Gastroesophageal sphincter (tissue), 4 donors: ENCODE measurements at places on chromosomes 11 and 22. TPM values are rescaled to one million over a fixed set of nuclear protein-coding genes. Genes with fewer than 3 reads are reported as not detected.

GRCh38 chr22:20807315-20807752 lies 33.4 kb downstream of the SERPIND1 start:
- peak; percentile 39 for ATAC-seq

DNA sequence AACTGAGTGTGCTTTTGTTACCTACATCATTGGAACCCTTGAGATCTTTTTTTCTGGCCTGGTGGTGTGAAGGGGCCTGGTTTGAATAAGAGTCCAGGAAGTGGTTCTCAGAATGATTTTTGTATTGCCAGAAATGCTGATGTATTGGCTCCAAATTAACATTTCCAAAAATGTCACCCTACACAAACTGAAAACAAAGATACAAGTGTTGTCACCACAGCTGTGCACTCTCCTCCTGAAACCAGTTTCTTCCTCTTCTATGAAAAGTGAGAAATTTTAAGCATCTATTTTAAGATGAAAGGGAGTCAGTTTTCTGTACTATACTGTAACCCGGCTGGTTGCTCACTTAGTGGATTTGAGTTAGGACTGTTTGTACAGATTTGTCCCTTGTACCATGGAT lies 218.8 kb downstream of the PGR start:
- no peak for ATAC-seq

DNA sequence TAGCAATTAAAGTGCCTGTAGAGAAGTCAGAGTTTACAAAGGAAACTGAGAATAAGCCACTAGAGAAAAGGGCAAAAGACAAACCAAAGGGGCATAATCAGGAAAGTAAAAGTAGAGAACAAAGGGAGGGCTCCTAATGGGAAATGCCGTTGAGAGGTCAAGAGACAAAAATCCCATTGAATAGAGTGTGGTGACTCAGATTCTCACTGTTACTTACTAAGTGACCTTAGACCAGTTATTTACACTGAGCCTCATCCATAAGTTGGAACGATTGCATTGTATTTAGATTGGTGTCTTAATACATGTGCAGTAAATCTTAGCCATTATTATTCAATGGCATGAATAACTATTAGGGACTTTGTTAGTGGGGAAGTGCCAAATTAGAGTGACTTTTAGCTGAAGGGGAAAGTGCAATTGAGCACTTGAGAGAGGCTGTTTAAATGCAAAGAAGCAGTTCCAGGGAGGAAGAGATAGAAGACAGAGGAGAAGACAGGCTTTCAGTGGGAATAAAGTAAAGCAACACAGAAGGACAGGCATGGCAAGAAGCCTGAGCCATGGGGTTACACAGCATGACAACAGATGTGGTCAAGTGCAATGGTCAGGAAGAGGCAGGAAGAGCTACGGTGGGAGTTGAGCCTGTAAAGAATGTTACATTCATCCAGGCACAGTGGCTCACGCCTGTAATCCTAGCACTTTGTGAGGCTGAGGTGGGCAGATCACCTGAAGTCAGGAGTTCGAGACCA lies 82.6 kb downstream of the UBASH3B start:
- no peak for ATAC-seq

DNA sequence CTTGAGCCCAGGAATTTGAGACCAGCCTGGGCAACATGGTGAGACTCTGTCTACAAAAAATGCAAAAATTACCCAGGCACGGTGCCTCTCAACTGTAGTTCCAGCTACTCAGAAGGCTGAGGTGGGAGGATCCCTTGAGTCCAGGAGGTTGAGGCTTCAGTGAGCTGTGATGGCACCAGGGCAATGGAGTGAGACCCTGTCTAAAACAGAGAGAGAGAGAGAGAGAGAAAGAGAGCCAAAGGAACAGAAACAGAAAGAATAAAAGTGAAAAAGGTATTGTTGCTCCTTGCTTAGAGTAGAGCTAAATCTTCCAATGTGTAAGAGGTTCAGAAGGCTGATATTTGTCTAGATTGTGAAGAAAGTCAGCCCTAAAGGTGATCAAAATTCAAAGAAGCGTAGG lies 8.9 kb upstream of the ETS1 start:
- ATAC-seq: no peak

The NCF4 gene
- total RNA-seq: 14.4 TPM

DNA sequence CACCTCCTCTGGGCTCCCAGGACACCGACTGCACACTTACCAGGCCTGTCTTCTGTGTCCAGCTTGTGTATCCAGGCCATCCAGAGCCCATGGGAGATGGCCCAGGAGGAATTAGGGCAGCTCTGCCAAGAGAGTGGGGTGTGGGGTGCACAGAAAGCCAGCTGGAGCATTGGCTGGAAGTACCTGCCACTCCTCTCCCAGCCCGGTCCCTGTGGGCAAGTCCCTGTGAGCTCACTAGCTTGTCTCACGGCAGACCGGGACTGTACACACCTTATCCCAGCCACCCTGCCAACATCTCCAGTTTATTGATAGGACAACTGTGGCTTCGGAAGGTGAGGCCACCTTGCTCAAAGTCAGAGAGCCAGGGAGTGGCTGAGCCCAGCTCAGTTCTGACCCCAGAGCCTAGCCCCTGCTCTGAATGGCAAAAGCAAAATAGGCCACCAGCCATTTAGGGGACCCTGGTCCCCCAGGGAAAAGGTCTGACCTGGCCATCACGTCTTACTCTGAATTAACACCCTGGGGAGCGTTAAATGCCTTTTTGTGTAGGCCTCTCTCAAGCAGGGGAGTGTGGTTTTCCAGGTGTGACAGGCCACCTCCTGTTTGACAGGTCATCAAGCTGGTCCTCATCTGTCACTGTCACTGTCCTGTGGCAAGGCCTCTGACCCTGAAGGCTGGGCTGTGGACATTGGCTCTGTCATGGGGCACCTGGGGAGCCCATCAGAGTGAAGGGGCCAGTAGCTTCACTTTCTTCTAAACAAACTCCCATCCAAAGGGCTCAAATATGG lies 15.1 kb downstream of the UQCR10 start:
- peak; percentile 26 for ATAC-seq

DNA sequence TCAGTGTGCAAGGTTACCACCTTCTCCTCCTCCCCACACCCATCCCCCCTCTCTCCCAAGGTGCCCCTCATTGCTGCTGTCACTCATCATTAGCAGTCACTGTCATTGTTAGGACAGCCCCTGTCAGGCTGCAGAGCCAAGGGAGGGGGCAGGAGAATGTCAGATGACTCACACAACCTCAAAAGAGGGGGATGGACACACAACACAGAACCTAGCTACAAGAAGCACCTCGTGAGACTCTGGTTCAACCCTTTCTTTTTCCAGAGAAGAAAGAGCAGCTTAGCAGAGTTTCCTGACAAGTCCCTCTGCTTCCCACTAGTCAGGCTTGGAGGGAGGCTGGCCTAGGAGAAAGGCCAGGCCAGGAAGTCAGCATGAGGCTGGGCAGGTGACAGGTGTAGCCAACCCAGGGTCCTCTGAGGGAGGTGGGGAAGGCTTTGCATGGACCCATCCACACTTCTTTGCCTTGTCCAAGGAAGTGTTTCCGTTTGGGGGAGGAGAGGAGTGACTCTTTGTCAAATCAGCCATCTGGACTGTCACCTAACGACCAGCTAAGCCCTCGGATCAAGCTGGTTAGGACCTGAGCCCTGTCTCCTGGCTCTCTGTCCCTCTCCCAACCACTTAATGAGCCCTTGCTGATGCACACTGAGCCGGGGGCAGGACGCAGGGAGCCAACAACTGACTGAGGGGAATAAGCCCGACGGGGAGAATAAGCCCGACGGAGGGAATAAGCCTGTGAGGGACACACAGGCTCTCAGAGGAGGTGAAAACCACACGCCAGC lies 18.3 kb downstream of the ADORA2A start:
- no peak for ATAC-seq

DNA sequence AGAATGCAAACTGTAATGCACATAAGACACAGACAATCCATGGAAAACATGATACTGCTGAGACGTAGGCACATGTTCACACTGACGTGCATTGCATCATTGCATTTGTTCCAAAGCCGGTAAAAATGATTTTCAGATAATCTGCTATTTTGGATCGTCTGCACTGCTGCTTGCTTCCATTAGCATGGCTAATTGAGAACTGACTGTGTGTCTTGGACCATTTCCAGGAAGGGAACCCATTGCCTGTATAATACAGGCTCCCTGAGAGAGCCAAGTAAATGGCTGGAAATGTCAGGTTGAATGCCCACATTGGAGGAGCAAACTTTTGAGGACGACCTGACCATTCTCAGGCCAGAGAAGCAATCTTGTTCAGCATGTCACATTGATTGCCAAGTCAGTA lies 304.8 kb downstream of the ST3GAL4 start:
- no peak for ATAC-seq

- no peak for ATAC-seq
Measured at GRCh38 chr11:84437071-84437980, 1151.2 kb upstream of the CCDC90B start.

The VSIG10L2 gene
- total RNA-seq: not detected

DNA sequence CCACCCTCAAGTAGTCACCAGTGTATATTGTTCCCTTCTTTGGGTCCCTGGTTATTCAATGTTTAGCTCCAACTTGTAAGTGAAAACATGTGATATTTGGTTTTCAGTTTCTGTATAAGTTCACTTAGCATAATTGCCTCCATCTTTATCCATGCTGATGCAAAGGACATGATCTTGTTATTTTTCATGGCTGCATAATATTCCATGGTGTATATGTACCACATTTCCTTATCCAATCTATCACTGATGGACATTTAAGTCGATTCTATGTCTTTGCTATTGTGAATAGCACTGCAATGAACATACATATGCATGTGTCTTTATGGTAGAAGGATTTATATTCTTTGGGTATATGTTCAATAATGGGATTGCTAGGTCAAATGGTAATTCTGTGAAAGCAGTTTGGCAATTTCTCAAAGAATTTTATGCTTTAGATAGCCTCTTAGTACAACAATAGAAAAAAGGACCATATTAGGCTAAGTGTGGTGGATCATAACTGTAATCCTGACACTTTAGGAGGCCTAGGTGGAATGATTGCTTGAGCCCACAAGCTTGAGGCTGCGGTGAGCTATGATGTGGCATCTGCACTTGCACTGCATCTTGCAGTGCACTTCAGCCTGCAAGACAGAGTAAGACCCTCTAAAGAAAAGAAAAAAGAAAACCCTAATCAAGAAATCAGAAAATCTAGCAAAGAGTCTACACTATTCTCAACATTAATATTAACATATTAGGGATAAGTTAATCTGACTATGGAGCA lies 468.5 kb upstream of the FAT3 start:
- ATAC-seq: no peak

DNA sequence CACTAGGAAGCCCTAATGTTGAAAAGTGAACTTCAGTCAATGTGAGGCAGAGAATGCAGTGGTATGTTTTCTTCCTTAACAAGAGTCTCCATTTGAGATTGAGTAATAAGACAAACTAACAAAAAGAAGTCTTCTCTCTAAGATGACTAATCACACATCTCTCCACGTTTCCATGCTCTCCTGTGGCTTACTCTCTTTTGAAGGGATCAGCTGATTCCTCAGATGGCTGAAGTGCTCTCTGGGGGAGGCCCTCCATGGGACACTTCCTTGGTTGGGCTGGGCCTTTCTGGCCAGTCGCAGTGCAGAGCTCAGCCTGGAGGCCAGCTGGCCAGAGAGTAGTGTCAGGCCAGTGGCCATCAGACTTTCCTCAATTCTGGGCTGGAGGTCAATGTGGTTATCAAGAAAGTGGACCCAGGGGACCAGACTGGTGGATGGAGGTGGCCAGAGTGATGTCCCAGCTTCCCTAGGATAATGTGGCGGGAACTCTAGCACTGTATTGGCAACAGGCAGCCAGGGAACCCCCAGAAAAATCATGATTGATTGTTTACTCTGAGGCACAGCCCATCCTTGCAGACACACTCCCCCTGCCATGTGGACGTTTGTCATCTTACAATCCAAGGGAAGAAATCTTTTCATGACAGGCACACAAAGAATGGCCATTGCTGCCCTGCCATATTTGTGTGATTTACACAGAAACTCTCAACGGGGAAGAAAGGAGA lies 14.5 kb downstream of the CSRP3 start:
- no peak for ATAC-seq

The NAV2 gene
- 19.5 TPM for total RNA-seq

The OSBP gene
- 39.2 TPM for total RNA-seq

The LAYN gene
- total RNA-seq: 8.2 TPM

DNA sequence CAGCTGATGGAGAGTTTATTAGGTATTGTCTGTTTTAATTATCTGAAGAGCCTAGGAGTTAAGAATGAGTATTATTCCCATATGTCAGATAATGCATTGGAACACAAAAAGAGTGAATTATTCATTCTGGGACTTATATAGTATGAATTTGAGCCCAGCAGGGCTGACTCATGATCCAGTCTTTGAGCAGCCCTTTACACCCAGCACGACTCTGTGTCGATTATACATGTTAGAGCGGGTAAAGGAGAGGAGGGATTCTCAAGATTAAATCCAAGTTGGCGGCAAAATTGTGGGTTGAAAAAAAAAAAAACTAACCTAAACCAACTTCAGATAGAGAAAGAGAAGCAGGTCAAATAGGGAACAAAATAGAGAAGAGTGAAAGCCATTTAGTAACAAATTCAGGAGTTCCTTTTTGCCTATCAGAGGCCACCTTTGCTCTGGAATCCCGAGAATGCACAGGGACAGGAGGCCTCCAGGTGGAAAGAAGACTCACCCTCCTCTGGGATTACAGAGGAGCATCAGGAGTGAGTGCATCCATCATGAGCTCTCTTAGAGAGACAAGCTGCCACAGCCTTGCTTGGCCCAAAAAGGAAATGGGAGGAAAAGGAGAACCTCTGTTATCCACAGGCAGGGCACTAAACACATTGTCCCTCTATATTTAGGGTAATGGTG lies 3.1 kb downstream of the MRGPRX1 start:
- ATAC-seq: no peak

DNA sequence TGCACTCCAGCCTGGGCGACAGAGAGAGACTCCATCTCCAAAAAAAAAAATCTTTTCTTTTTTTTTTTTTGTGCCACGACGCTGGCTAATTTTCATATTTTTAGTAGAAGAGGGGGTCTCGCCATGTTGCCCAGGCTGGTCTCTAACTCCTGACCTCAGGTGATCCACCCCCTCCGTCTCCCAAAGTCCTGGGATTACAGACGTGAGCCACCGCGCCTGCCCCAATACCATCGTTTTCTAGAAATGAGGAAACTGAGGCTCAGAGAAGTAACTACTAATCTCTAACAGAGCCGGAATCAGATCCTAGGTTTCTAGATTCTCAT lies 13.5 kb downstream of the SSH3 start:
- no peak for ATAC-seq

The CRYBA4 gene
- total RNA-seq: not detected

- no peak for ATAC-seq
Measured at GRCh38 chr11:44681698-44682097, 45.1 kb upstream of the TSPAN18 start.

DNA sequence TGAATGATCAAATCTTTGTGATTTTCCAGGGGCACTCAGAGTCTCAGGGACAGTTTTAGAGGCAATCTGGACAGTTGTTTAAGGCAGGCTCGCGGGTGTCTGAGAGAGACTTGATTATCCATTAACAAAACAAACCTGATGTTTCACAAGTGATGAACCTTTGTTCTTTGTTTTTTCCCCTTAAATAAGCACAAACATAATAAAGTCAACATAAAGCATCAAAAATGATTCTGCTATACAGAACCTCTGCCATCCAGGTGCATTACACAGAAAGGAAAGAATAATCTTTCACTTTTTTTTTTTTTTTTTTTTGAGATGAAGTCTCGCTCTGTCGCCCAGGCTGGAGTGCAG lies 13.2 kb downstream of the BID start:
- ATAC-seq: no peak

- no peak for ATAC-seq
Measured at GRCh38 chr11:118614511-118614910, 7.1 kb downstream of the PHLDB1 start.
